ENCODE measurements at places on chromosomes 2 and 18.
A peak's percentile ranks its signal among the peaks of the same experiment; 100 is the strongest.

- no peak for DNase-seq
These were observed 19.0 kb upstream of the DIPK1C start for GRCh38 chr18:74476140-74476539.

GRCh38 chr18:75244351-75245313, 34.0 kb downstream of the TSHZ1 start:
- DNase-seq, result no peak

DNA sequence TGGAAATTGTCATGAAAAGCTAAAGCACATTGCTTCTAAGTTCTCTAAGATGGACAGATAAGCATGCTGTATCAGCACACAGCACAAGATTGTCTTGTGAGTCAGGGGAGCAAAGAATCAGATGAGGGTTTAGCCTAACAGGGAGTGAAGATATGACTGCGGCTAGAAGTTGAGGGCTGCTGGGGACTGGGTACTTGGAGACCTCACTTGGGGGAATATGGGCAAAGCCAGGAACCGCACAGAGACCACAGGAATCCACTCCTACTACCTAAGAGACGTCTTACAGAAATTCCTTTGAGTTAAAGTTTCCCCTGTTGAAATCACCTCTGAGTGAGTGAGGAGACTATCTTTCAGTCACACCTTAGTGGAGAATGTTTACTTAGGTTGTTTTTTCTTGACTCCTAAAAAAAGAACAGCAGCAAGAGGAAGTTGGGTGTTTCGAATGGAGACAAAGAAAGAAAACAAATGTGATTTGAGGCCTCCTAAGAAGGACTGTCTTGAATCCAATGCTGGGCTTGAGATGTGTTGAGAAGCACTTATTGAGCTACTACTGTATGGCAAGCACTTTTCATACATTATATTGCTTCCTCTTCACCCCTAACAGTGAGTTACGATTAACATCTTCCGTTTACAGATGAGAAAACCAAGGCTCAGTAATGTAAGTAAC, 100.7 kb downstream of the ANKRD44 start:
- peak; percentile 45 for DNase-seq

GRCh38 chr2:165863810-165864261, 69.8 kb upstream of the GALNT3 start:
- DNase-seq, result no peak

DNA sequence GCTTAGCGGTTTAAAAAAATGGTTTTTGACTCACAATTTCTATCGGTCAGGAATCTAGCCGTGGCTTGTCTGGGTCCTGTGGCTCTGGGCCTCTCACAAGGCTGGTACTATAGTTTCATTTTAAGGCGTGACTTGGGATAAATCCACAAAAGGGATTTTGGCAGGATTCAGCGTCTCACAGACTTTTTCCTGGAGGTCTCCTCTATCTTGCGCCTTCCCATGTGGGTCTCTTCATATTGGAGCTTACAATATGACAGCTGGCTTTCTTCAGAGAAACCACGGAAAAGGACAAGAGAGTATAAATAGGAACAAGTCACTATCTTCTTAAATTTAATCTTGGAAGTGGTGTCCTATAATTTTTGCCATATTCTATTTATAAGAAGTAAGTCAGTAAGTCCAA, 250.5 kb downstream of the DSC3 start:
- no peak for DNase-seq

- no peak for DNase-seq
These were observed 85.6 kb downstream of the ZNF804A start for GRCh38 chr2:184683911-184684310.

GRCh38 chr2:11757101-11757500, 10.7 kb downstream of the LPIN1 start:
- no peak for DNase-seq

DNA sequence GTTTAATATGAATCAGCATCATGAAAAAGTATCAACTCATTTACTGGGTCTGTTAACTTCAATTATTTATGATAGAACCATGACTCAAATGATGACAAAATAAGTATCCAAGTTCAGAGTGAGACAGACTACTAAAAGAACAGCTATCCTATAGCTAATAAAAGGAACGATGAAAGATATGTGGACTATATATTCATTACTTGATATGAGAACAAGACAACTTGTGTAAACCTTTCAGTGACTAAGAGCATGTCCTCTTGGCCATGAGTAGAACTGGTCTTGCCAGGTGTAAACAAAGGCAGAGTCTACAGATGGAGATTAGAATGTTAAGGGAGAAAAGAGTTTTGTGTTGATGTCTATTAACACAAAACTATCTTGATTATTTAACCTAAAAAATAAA, 360.4 kb upstream of the ZC3H15 start:
- no peak for DNase-seq

- DNase-seq, result no peak
These were observed 248.8 kb downstream of the RDH14 start for GRCh38 chr2:18311420-18312195.

DNA sequence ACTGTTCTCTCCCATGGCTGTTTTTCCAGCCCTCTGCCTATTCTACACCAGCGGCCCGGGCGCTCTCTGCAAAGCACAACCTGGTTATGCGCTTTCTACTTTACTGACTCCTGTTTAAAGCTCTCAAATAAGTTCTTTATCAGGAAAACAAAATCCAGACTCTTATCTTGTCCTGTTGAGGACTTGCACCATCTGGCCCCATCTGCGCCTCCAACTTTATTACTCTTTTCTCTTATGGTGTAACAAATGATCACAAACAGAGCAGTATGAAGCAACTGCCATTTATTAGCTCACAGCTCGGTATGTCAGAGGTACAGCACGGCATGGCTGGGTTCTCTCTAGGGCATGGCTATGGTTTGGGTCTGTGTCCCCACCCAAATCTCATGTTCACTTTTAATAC, 236.5 kb upstream of the NT5C1B start:
- DNase-seq, result no peak

GRCh38 chr2:60158262-60158661, 395.2 kb downstream of the BCL11A start:
- no peak for DNase-seq

GRCh38 chr2:10793816-10794215, 18.8 kb downstream of the PDIA6 start:
- DNase-seq, result no peak

DNA sequence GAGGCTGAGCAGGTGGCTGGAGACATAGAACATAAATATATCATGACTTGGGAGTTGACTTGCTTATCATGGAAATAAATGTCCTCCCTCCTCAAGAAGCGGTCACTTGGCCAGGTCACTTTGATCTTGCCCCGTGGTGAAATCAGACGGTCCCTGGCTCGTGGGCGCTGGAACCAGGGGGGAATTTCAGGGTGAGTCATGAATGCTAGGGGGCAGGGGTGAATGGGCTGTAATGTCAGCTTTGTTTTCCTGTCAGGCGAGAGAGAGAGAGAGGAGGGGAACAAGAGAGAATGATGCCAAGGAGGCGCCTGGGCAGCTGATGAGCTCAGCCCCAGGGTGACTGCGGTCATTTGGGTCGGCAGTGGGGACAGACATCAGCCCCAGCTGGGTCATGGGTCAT, 47.7 kb downstream of the RRM2 start:
- DNase-seq, result no peak

- DNase-seq, result no peak
These were observed 58.4 kb downstream of the KCTD18 start for GRCh38 chr2:200451511-200451910.

DNA sequence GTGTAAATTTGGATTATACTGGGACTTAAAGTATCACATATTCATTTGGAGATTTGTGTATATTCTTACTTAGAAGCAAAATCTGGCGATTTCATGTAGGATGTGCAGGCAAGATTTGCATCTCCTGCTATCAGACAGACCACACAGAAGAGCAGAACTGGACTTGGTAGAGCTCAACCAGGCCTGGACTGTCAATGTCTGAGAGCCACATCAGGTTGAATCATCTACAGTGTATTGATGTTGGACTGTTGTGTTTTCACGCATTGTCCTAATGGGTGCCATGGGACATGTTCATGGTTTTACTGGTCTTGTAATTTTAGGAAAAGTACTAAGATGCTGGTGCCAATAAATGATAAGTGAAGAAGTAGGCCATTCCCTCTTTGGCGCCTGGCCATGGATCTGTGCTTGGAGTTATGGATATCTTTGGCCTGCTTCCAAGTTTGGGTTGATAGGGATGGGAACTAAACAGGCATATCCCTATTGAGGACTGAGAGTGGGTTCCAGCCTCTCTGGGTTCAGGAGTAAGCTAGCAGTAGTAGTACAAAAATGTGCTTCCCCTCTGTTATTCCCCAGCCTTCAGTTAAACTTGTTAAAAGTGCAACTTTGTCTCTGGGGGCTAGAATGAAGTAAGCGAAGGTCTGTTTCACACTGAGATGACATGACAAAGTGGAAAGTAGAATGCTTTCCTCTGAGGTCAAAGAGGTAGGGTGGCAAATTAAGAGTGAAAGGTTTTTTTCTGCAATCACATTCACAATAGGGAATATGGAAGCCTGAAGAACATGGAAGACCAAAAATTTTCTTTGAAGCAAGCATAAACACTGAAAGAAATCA, 49.2 kb upstream of the NEMP2 start:
- no peak for DNase-seq

DNA sequence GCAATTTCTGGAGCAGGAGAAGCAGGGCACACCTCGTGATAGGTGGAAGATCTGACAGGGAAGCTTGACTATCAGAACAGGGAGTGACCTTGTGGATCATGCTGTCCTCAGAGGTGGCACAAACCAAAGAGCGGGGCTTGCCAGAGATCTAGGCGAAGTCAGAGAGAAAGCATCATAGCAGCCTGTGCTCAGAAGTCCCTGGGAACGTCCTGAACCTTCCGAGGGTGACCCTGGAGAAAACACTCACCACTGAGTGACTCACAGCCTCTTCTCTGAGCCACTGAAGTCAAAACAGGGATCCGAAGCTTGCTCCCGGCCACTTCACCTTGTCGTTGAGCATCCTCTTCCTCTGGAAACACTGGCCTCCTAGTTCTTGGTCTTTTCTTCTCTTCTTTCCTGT, 56.7 kb downstream of the IL1R2 start:
- no peak for DNase-seq

DNA sequence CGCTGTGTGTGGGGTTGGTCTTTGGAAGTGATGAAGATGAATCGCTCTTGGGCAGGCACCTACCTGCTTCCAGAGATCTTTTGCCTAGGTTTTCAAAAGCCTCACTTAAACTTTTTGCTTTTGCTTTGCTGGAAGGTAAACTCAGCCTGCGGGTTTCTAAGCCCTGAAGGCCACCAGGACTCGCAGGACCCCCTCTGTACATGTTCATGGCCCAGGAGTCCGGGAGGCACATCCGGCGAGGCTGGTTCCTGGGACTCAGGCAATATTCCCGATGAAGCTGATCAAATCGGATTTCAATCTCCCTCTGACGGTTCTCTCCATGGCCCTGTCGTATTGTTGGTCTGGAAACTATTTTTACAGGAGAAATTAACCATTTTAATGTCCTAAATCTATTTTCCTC, 13.2 kb downstream of the HJURP start:
- no peak for DNase-seq

GRCh38 chr2:54939446-54940118, 110.7 kb downstream of the RTN4 start:
- no peak for DNase-seq

GRCh38 chr2:130259594-130259993, 61.4 kb upstream of the TUBA3E start:
- DNase-seq, result no peak

- DNase-seq, result no peak
These were observed 42.0 kb downstream of the RDH14 start for GRCh38 chr2:18518116-18519111.

DNA sequence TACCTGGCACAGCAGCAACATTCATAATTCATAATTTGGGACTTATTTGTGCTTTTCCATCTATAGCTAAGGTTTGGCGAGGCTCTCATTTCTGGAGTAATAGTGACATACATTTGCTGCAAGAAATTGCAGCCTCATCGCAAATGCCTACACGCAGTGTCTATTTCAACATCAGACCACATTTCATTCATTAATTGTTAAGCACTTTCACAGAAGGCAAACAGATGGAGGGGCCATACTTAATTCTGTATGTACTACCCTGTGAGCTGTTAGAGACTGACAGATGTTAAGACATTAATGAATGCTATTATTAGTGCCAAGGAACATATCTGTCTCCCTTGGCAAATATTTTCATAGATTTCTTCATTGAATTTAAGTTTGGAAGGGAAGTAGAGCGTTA, 125.7 kb downstream of the UXS1 start:
- DNase-seq, result no peak

GRCh38 chr2:64661741-64662169, 8.0 kb upstream of the SERTAD2 start:
- DNase-seq, result peak; percentile 31

DNA sequence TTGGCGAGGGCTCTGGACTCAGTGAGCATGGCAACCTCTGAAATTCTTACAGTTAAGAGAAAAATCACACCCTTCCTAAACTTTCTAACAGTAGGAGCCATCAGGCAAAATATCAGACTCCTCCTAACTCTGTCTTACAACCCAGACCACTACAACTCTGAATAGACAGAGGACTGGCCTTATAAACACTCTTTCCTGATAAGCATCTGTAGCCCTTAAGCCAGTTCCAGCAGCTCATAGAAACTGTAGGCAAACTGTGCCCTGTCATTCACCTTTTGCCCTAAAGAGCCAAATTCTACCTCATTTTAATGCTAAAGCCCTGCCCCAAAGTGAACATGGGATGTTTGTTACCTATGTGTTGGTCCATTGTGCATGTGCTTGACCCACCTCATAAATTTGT, 304.8 kb downstream of the ALK start:
- no peak for DNase-seq

DNA sequence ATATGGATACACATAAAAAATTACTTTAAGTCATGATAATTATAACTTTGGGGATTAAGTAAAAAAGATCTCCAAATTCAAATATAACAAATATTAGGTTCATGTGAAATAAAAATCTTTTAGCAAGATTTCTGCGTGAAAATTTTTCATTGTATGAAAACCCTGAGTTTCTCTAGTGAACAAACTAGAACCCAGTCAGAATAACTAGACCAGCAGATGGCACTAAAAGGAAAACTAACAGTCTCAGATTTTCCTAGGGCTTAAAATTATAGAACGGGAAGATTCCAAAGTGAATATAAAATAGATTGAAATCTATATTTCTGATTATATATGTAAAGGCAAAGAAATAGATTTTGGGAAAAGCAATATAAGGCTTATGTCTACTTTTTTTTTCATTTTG, 43.3 kb downstream of the TMEM200C start:
- no peak for DNase-seq

GRCh38 chr18:47120428-47120827, 29.9 kb downstream of the HDHD2 start:
- DNase-seq, result no peak

- DNase-seq, result no peak
These were observed 50.4 kb upstream of the RAPH1 start for GRCh38 chr2:203585516-203585915.

- DNase-seq, result no peak
These were observed 88.7 kb downstream of the ADAM23 start for GRCh38 chr2:206531996-206532543.

DNA sequence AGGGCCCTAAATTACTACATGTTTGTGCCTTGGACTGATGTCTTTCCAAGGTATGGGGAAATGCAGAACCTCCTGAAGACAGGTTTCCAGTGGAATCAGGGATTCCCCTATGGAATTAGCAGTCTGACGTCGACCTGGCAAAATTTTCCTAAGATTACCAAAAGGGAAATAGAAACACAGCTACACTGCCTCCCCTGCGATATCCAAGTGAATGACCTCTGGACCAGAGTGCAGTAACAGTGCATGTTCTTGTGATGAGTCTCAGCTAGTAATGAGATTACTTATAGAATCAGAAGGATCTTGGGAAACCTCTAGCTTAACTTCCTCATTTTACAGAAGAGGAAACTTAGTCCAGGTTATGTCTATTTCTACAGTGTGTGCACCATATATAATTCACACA, 21.3 kb upstream of the CHST9 start:
- no peak for DNase-seq

- DNase-seq, result no peak
These were observed 95.2 kb downstream of the TTC32 start for GRCh38 chr2:19806591-19806990.

Data from GDM1 (cell line).